ENCODE measurements at places on chromosomes 2 and 18.

DNA sequence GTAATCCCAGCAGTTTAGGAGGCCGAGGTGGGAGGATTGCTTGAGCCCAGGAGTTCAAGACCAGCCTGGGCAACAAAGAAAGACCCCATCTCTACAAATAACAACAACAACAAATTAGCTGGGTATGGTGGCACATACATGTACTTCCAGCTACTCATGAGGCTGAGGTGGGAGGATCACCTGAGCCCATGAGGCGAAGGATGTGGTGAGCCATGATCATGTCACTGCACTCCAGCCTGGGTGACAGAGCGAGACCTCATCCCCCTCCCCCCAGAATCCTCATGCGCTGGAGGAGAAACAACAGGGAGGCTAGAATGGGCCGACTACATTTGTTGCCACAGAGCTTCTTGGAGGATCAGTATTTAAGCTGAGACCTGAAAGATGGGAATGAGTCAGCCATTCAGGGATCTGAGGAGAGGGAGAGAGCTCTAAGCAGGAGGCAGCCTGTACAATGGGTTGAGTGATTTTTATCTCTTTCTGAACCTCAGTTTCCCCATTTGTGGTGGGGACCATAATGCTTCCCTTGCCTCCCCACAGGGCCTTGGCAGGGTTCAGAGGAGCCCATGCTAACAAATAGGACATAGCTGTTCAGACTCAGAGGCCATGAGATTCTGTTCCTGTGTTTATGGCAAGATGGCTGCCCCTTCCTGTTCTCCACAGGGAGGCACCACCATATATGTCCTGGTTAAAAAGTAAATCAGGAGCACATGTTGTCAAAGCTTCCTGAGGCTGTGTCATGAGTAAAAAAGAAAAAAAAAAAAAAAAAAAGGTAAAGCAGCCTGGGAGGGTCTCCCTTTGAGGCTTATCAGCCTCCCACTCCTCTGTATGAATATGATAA is 131.4 kb upstream of the HAAO start:
- DNase-seq: no peak

DNA sequence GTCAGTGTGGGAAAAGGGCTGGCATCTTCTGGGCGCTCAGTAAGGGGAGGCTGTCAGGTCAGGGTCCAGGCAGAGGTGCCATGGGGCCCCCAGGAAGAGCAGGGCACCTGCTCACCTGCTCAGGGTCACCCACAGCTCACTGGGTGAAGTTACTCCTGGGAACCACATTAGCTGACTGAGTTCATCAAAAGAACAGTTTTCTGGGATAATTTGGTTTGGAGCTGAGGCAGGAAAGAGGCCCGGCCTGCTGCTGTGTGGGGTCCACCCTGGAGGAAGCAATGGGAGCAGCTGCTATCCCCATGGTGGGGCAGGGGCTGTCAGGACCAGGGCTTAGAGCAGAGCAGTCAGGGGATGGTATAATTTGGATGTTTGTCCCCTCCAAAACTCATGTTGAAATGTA is 97.2 kb upstream of the GPC1 start:
- no peak for DNase-seq

DNA sequence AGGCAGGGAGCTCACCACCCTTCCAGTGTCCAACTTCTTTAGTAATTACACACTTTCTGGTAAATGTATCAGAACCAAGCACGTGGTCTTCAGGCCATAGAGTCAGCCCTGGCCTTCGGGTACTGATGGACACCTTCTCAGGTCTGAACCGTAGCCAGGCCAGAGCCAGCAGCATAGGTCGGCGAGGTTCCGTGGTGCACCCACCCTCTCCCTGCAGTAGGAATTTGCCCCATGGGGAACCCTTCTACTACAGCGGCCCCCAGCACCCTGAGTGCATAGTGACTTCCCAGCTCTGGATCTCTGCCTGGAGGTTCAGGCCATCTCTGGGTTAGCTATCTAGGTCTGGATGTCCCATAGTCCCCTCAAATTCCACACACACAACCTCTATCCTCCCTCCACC is 61.6 kb downstream of the EDAR start:
- no peak for DNase-seq

DNA sequence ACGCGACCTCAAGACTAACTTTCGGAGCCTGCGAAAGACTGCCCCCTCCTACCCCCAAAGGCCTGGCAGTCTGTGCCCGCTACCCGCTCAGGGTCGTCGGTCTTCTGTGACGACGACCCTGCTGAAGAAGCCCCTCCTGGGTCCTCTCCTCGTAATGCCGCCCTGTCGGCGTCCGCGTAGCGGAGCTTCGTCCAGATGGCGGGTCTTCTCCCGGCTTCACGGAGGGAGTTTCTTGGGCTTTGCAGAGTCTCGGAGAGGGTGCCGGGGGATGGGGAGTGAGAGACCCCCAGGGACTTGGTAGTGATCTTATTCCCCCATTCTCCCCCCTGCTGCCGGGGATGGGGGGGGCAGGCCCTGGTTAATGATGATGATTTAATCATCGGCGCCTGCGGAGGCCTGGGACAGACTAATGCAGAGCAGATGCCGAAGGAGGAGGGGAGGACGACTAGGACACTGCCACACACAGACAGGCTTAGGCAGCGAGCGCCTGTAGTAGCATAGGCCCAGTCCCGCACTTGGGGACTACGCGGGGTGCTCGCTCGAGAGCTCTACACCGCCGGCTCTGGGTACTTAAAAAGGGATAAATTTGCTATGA is 528 bp upstream of the PCGF1 start:
- DNase-seq: no peak

GRCh38 chr2:134181219-134181618 is 72.7 kb upstream of the MGAT5 start:
- DNase-seq: peak; percentile 88

DNA sequence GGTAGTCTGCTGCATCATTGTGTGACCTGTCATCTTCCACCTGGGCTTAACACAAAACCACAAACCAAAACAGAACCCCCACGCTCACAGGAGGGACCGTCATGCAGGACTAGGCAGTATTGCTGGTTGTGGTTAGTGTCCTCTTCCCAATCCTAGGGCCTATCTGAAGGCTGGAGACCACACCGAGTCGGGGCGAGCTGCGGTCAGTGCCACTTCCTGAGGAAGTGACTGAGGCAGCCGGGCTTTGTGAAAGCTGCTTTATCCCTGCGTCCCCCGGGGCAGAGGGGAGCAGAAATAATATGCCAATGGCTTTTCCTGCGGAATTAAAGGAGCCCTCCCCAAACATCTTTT is 22.9 kb downstream of the ZNF532 start:
- peak; percentile 91 for DNase-seq

DNA sequence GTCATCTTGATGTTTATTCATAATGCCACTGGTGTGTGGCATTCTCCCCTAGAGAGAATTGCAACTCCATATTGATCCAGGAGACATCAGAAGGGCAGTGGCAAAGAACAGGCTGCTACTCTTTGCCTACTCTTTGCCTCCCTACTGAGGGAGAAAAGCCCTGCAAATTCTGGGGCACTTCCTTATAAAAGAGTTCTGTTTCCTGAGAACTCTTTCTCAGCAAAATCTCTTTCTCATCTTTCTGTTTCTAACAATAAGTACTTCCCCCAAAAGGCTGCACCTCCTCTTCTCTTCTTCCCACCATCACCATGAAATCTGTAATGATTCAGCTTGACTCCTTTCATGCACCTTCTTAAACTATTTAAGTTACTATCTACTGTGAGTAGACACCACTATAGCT is 270.3 kb downstream of the MREG start:
- no peak for DNase-seq

- peak; percentile 52 for DNase-seq
These were observed 48.0 kb downstream of the COA5 start for GRCh38 chr2:98560256-98560771.

DNA sequence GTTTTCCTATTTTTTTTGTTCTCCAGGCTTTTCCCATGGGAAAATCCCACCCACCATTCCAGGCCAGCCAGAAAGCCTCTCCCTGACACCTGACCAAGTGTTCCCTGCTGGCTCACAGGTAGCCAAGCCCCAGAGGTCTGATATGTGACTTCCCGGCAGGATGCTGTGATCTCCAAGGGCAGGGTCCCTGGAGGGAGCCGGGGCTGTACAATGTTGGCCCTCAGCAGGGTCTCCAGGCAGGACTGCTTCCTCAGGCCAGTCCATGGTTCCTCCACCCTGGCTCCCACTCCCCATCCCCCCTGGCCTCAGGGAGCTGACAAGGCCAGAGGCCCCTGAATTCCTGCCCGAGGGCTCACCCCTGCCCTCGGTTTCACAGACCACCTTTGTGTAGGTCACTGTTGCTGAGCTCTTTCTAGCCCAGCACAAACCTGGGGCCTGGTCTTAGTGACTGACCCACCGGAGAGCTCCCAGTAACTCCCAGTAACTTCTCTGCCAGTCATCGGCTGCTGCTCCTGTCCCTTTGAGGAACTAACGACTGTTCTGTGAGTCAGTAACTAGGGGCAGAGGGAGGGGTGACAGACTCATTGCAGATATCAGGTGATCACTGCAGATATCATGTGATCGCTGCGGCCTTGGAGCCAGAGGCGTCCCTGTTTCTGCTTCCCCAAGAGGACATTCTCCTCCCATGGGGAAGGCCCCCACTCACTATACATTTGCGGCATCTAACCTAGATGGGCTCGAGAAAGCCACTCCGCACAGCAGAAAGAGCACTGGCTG is 38.7 kb downstream of the SDC1 start:
- DNase-seq: no peak

DNA sequence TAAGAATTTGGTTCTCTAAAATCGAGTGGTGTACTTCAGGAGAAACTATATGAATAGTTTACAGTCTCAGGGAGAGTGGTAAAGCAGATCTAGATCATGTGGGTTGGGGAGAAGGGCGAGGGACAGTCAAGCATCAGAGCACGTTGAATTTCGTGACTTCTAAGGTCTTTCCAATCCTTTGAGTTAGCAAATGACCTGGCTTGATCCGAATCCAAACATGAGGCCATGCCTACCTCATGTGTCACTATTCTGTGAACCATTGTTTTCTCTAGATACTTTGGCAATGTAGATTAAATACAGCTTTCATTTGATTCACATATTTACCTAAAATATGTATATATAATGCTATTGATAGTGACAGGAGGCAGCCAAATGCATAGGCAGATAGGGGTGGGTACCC is 674.9 kb downstream of the NYAP2 start:
- no peak for DNase-seq

GRCh38 chr2:152560166-152560565 is 157.1 kb downstream of the PRPF40A start:
- peak; percentile 72 for DNase-seq

DNA sequence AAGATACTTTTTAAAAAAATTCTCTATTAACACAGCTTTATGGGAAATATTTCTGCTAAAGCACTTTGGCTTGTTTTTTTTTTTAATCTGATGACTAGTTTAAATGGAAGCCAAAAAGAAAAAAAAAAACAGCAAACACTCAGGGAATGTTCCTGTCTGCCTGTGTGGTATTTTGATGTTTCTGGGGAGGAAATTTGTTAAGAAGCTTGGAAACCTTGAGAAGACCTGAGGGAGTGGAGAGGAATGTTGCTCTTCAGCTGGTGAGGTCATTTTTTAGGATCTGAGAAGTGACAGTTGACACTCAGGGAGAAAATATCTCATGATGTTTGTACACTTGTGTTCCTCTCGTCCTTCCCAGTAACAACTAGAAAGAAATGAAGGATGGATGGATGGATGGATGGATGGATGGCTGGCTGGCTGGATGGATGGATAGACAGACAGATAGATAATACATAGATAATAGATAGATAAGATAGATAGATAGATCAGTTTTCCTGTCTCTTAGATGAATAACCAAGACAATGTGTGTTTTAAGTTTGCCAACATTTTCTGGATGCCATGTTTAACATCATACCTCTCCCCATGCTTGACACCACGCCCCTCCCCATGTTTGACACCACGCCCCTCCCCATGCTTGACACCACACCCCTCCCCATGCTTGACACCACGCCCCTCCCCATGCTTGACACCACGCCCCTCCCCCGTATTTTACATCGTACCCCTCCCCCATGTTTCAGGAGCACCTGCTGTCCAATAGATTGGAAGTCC is 84.8 kb downstream of the CTIF start:
- DNase-seq: peak; percentile 60

DNA sequence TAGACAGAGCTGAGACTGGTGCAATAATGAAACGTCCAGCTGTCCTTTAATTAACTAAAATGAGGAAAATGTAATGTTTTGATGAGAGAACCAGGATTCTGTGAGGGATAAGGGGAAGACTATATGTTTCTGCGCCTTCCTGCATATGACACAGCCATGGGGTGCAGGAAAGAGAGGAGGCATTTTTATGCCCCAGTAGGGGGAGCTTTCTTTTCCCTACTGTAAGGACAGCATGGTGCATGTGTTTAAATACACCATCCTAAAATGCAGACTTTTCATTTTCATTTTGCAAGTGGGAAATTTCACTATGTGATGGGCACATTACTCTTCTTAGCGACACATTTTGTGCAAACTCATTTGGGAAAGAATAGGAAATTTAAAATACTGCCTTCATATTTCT is 446.1 kb downstream of the ARHGAP15 start:
- DNase-seq: no peak

GRCh38 chr2:136527560-136527959 is 237.8 kb upstream of the THSD7B start:
- DNase-seq: peak; percentile 0

DNA sequence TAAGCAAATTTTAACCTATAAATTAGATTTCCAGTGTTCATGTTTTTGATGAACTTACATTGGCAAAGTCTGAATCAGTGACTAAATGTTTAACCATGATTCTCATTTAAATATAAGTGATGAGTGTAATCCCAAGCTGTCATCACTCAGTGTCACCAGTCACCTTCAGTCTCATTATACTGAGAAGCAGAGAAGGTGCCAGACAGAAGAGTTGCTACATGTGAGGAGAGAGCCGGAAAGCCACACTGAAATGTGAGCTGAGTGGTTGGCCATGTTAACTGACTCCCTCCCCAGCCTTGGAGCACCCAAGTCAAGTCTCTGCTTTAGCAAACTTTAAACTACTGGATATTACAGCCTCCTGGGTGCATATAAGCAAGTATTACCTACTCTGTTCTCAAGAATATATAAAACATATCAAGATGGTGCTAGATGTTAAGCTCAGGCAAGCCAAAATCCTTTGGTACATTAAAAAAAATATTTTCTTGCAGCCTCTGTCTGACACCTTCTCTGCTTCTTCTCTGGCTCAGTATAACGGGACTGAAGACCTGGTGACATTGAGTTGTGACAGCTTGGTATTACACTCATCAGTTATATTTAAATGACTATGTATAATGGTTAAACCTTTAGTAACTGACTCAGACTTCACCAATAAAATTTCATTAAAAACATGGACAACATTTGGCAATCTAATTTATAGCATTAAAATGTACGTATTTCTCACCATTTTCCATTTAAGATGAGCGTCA is 75.8 kb upstream of the MAP3K20 start:
- DNase-seq: no peak

DNA sequence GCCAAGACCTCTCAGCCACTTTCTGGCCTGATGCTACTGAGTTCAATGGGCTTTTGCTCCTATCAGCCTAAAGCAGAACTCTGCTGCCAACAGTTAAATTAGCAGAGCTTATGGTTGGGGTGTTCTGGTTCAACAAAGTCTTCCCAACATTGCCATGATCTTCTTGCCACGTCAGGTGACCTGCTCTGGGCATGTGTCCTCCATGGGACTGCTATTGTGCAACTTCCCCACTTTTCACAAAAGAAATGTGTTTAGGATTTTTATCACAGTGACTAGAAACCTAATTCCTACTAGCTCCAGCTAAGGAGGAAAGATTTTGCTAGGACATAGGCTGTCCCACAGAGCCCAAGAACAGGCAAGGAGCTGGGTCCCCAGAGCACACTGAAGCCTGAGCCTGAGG is 56.4 kb downstream of the ALK start:
- no peak for DNase-seq
